Fibroblast of skin of right biceps (primary cell): ENCODE measurements at places on chromosomes 11 and 22.
A peak's percentile ranks its signal among the peaks of the same experiment; 100 is the strongest.

GRCh38 chr22:21623648-21623970, 6.2 kb downstream of the YDJC start:
- DNase-seq: no peak

DNA sequence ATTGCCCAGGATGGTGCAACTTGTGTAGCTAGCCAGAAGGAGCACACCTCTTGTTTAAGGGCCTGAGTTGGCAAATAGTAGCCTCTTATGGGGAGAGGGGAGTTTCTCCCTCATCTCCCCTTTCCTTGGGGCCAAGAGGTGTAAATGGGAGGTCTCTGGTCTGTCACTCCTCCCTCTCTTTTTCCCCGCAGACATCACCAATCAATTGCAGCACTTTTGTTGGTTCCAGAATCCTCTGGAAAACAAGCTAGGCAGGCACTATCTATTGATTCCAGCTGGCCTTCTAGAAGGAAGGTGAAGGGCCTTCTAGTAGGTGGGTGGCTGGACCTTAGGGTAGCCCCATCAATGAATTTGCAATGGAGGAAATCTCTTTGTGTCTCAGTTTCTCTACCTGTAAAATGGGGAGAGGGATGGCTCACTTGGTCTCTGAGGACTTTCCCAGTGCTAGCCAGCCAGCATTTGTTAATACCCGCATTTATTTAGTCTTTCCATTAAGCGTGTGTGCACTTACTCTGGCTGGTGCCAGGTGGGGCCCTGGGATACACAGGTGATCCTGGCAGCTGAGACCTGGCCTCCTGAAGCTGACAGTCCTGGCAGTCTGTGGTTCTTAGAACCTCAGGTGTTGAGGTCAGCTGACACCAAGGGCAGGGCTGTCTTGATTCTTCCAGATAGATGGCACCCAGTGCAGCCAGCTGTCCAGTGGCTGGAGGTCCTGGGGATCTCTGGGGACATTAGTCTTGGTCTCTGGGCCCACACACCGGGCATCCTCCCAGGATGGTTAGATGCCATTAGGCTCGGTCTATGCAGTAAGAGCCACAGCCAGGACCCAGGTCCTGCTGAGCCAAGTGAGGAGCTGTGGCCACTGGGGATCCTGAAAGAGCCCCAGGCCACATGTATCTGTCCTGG, 51.7 kb downstream of the TSPAN18 start:
- DNase-seq: no peak

GRCh38 chr11:21472261-21472660, 720.6 kb upstream of the ANO5 start:
- no peak for DNase-seq

- DNase-seq: peak; percentile 49
These were observed 2.0 kb upstream of the CASTOR1 start for GRCh38 chr22:30291058-30291892.

DNA sequence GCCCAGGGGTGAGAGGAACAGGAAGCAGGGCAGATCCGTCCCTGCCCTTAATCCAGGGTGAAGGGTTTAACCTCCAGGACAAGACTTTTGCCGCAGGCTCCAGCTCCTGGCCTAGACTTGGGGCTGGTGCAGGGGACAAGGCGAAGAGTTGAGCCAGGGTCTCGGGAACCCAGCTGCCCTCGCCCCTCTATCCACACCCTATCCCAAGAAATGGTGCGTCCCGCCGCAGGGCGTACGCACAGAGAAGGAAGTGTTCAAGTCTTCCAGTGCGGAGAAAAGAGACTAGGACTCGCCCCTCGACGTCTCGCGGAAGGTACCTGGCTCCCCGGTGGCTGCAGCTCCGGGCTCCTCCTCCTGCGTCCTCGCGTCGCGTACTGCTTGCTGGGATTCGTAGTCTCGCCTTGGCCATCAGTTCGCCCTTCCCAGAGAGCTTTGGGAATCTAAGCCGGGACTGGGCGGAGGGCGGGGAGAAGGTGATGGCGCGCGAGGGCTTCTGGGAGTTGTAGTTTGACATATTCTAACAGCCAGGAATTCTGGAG, at the start of gene ZMAT5:
Gene ZMAT5, minus strand, starts transcription at position 376 of the 539 bp plus-strand sequence. CDS start 18,463 bp downstream, outside the sequence.
- peak; percentile 97 for DNase-seq

DNA sequence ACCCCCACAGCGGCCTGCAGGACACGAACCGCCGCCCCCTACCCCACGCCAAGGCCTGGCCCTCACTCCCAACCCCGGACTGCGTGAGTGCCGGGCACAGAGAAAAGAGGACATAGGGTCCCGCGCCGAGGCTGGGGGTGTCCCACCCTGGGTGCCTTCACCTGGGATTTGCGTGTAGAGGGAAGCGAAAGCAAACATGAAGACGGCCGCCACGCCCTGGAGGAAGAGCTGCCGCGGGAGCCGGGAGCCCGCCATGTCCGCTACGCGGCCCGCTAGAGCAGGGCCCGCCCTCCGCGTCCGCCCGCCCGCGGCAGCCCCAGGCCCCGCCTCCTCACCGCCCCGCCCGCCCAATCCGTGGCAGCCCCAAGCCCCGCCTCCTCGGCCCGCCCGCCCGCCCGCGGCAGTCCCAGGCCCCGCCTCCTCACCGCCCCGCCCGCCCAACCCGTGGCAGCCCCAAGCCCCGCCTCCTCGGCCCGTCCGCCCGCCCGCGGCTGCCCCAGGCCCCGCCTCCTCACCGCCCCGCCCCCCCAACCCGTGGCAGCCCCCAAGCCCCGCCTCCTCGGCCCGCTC, at the start of gene LMF2:
Gene LMF2, minus strand, starts transcription at position 282 of the 570 bp plus-strand sequence. Its CDS starts 27 bp downstream, at position 255.
- no peak for DNase-seq
